ENCODE measurements at places on chromosomes 6 and 20.

- DNase-seq = no peak
Observed at GRCh38 chr20:7924692-7925091, 15.6 kb downstream of the HAO1 start.

DNA sequence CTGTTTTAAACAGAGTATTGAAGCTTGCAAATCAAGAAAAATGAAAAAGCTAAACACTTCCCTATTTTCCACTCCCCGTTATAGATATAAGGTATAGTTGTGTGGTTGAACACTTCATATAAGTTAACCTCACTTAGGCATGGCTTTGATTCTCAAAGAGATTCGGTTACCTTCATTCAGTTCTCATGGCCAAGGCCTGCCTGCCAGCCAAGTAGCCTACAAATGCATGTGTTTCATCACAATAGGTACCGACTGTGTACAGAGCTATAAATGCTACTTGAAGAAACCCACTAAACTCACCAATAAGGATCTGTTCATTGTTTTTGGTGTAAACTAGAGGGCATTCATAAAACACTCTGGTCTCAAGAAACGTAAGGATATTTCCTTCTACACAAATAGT is 27.8 kb downstream of the PM20D2 start:
- no peak for DNase-seq

DNA sequence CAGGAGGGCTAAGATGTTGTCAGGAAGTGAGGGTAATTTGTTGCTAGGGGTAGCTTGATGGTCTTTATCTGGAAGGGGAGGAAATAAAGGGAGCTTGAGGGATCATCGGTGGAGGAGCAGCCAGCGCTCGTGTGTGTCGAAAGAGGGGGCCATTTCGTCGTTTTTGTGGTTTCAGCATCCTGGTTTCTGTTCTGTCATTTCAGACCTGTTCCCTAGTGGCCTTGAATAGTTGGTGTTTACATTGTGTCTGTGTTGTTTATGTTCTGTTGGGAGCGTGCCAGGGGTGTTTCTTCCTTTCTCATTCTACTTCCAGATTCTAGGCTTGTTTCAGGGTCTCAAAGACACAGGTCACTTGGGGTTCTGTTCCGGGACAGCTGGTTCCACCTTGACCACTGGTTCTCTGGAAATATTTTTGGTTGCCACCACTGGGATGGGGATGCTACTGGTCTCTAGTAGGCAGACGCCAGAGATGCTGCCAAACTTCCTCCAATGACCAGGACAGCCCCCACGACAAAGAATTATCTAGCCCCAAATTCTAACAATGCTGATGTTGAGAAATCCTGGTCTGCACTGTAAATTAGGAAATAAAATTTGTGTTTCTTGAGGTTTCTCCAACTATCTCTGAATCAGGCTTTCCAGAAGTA is 113.9 kb upstream of the NAA20 start:
- DNase-seq = peak; percentile 8

DNA sequence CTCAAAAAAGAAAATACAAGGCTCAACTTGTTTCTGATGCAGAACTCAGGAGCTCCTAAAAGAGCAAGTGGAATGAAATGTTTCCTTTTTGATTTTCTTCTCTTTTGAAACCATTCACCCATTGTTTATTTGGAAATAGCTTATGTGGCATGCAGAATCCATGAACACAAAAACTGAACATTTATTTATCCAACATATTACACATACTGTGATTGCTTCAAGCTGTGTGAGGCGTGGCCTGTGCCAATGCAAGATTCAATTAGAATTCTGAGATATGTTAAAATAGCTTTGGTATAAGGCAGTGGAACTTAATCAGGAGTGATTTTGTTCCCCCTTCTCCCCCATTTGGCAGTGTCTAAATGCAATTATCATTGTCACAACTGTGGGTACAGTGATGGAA is 45.9 kb upstream of the CARMIL1 start:
- DNase-seq = no peak

- DNase-seq = no peak
Observed at GRCh38 chr6:125340991-125341390, 39.2 kb upstream of the HDDC2 start.

GRCh38 chr6:116512111-116512559 is 696 bp downstream of the CALHM5 start:
- no peak for DNase-seq

- DNase-seq = no peak
Observed at GRCh38 chr20:47795214-47795907, 10.1 kb upstream of the SULF2 start.

Measured in amygdala (tissue), 56 donors.